ENCODE measurements at places on chromosomes 5 and 9.

DNA sequence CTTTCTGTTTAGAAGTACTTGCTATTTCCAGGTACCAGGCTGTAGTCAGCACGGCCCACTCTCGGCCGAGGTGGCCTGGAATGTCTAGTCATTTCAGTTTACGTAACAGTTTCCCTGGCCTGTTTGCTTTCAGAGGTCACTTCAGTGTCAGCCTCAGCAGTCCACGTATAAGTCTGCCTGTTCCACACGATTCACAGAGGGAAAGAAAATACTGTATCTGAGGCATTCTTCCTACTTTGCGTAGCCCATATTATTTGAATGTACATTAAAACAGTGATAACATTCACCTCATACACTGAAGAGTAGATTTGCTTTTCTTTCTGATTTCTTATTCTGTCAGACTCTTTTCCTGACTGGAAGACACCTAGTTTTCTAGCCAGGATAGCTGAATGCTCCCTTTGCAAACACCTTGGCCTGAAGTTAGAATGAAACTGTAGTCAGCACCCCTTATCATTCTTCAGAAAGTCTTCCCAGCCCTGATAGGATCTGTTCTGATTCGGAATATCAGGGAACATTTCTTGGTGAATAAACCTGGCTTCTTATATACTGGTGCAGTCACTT lies 140.9 kb downstream of the AOPEP start:
- ATAC-seq = peak; percentile 52

GRCh38 chr5:32290922-32291321 lies 21.8 kb downstream of the MTMR12 start:
- ATAC-seq = no peak

- ATAC-seq = no peak
These were observed 31.3 kb downstream of the IRX4 start for GRCh38 chr5:1851290-1851934.

DNA sequence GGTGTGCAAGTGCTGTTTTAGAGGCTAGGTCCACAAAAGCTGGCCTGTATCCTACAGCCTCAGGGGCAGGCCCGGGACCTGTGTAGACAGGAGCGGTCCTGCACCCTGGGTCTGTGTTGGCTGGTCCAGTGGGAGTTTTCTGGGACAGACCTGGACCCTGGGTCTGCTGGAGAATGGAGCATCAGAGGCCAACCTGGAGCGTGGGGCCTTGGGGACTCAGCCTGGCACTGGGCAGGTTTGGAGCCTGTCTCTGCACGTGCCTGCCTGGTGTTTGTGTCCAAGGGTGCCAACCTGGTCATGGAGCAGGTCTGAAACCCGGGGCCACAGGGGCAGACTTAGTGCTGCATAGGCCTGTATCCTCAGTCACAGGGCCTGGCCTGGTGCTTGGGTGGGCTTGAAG lies 45.8 kb downstream of the SRFBP1 start:
- no peak for ATAC-seq

DNA sequence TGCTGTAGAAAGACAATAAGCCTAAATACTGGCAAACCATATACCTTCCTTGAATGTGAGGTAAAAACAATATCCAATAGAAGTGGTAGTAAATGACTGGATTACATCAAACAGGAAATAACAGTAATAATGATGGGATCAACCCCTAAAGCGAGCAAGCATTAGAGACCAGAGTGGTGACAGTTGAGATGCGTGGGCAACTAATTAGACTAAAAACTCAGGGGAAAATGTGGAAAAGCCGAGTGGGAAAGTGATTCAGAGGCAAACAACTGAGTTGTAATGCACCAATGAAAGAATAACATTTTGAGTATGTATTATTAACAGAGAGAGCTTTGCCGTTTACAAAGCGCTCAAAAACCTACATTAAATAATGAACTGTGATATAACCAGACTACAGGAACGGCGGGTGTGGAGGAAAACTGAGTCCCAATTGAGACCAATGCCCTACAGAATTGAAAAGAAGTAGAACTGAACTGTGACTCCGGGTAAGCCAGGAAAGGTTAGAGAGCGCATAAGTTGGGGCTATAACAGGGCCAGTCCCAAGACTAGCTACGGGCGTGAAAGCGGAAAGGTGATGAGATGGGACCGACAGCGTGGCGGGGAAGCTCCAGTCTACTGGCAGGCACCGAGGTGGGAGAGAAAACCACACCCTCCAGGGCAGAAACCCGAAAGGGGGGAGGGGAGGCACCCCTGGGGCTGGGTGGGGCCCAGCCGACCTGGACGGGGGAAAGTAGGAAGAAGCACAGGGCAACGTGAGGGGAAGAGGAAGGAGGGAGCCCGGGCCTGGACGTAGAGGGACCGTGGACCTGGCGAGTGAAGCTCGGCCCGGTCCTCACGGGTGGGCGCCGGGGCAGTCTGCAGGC lies 592 bp downstream of the UBAP2 start:
- ATAC-seq = peak; percentile 38

GRCh38 chr5:91343916-91344315 lies 39.2 kb downstream of the ARRDC3 start:
- no peak for ATAC-seq

DNA sequence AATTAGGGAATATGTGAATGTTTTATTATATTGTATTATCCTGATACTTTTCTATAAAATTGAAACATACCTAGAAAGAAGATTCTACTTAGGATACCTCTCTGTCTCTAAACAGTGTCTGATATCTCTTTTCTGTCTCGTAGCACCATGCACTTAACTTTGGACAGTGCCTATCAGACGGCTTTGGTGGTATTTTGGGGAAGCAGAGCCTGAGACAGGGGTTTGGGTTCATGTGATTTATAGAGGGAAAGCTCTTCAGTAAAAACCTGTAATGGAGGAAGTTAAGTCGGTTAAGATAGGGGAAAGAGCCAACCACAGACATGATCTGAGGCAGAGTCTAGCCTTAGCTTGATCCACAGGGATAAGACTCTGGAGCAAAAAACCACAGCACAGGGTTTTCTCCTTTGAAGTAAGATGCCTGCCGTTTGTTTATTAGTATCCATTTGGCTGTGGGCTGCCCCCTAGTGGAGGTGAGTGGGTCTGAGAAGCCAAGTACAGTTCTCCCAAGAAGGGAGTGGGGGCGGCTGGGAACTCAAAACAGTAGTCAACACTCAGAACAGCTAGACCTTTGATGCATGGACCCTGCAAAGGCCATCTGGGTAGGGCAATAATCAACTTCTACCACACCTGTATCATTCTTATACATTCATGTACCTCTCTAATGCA lies 141.2 kb upstream of the ASTN2 start:
- ATAC-seq = no peak

DNA sequence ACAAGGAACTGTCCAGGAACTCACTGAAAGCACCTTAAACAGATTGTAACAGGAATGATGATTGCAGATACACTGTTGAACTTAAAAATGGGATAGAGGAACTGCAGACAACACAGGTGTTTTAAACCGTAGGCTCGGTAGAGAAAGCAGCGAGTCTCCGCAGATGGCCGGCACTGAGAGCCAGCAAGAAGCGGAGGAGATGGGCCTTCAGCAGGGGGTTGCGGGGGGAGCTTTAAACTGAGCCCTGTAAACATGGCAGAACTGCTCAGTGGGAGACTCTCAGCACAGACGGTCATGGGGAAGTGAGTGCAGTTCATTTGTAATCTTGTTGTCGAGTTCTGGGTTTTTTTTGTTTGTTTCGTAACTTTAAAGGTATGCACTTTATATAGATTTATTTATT lies 155.1 kb upstream of the OTULINL start:
- no peak for ATAC-seq

DNA sequence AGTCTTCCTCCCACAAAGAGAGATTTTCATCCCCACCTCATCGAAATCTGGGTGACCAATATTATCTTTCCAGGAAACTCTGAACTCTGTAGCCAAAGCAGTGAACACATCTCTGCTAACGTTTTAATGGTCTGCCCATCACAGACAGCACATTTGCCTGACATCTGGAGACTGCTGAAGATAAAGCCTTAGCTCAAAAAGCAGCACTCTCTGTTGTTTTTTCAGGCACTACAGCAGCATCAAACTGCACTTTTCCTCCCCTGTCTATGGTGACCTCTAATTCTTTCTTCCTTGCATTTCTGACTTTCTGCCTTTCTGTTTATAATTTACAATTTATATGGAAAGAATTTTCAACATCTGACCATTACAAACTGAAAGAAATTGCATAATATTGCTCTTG lies 66.8 kb downstream of the RAB3C start:
- ATAC-seq = no peak

DNA sequence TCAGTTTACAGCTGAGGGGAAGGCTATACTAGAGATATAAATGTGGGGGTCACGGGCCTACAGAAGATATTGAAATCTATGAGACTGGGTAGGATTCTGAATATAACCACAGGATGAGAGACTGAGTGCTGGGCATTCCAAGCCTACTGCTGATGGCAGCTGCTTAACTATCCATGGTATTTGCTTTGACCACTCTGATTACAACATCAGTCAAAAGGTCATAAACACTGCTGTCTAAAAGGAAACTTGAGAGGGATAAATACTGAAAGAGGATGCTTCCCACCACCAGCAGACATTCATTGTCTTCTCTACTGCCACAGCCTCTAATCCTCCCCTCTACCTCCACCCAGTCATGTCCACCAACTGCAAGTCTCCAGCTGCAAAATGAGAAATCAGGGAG lies 3.8 kb downstream of the ZNF622 start:
- ATAC-seq = peak; percentile 3

DNA sequence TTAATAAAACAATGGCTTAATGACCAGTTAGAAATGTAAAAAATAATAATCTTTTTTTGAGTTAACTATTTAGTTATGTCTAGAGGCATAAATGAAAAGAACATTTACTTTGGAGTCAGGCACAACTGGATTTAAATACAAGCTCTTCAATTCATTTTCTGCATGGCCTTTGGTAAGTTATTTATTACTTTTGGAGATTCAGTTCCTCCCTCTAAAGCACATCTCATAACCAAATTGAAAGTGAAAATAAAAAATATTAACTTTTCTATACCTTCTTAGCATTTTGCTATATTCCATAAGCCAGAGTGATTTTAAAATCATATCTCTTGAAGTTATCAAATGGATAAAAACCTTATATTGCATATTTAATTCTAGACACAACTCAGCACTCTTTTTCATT lies 434.9 kb upstream of the SMARCA2 start:
- no peak for ATAC-seq

DNA sequence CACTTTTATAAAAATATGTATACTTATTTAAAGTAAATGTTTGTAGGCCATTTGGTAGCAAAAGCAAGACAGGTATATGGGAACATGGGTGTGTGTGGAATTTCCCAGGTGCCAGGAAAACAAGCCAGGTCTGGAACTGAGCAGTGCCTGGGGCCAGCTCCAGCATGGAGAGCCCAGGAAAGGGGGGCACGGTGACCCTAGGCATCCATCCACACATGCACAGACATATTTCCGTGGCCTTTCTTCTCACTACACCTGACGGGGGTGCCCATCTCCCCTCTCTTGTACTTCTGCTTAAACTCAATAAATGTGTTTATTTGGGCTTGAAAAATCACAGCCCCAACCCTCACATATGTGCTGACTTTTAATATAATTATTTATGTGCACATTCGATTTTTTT lies 31.2 kb upstream of the CXCL14 start:
- ATAC-seq = no peak

GRCh38 chr9:119451426-119451825 lies 82.2 kb upstream of the BRINP1 start:
- ATAC-seq = no peak

- peak; percentile 85 for ATAC-seq
These were observed 26.8 kb upstream of the RPL26L1 start for GRCh38 chr5:172932313-172933017.

DNA sequence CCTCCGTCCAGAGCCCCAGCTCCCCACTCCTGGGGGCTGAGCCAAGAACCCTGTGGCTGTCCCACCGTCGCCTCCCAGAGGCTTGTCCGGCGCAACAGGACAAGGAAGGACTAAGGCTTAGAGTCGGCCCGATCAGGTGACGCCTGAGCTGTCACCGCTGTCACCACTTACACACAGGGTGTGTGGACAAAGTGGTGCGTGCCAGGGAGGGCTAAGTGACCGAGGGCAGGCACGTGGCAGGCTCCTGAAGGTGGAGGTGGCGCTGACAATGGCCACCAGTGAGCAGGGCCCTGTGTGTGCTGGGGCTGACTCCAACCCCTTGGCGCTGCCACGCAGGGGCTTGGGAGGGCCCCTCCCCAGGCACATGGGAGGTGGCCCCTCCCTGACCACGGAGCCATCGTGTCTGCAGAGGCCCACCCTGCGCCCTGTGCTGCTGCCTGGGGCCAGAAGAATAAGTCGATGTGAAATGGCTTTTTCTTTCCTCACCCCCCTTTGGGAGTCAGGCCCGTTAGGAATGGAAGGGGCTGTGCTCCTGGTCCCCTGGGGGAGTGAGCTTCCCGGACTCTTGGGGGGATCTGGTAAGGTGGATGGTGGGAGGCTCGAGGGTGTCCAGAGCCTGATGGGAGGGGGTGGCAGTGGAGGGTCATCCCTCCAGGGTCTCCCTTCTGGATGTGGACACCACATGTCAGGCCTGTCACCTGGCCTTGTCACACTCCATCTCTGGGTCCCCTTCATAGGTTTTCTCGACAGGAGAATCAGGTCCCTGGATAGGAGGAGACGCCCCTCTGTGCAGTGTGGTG lies 2.6 kb upstream of the GPSM1 start:
- ATAC-seq = no peak

GRCh38 chr5:76679231-76679630 lies 36.7 kb upstream of the F2R start:
- ATAC-seq = peak; percentile 73

DNA sequence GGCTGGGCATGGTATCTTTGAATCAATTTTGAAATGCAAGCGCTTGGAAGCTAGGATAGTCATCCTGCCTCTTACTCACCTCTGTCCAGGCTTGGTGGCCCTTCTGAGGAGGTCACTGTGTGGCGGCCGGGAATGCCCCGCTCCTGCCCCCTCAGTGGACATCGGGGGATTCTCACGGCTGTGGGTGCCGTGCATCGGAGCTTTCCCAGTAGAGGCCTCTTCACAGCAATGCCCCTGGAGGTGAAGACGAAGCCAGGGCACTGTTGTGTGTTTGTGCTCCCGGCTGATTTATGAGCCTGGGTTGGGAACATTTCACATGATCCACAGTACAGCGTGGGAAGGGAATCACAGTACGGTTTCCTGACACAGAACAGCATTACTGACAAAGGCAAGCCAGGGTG lies 147.5 kb downstream of the NXNL2 start:
- no peak for ATAC-seq

DNA sequence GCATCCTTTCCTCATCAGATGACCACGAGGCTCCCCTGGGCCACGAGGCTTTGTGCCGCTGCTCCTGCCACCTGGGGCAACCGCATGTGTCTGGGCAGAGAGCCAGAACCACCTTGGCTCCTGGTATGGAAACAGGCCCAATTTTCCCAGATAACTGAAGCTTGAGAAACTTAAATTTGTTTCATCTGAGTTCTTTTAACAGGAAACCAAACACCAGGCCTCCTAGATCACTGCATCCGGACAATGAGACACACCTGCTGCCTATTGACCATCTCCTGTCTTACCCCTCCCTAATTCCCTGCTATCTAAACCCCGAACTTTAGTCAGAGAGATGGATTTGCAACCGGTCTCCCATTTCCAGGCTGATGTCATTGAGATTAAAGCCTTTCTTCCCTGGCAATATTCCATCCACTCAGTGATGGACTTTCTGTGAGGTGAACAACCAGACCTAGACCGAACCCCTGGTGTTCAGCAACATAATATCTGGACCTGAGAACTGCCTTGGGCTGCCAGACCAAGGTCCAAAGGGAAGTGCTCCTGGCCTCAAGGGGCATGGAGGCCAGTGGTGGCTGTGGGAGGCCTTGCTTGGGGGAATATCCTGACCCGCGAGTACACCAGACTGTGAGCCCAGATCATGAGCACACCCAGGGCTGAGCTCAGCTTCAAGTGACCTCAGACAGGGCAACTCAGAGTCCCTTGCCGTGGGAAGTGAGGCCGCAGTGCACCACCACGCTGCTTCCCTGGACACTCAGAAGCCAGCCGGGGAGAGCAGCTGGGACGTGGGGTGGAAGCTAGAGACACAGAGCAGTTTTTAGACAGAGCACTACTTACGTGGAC lies 199.7 kb downstream of the HSPA4 start:
- no peak for ATAC-seq
